ENCODE measurements at places on chromosomes 2 and 18.

DNA sequence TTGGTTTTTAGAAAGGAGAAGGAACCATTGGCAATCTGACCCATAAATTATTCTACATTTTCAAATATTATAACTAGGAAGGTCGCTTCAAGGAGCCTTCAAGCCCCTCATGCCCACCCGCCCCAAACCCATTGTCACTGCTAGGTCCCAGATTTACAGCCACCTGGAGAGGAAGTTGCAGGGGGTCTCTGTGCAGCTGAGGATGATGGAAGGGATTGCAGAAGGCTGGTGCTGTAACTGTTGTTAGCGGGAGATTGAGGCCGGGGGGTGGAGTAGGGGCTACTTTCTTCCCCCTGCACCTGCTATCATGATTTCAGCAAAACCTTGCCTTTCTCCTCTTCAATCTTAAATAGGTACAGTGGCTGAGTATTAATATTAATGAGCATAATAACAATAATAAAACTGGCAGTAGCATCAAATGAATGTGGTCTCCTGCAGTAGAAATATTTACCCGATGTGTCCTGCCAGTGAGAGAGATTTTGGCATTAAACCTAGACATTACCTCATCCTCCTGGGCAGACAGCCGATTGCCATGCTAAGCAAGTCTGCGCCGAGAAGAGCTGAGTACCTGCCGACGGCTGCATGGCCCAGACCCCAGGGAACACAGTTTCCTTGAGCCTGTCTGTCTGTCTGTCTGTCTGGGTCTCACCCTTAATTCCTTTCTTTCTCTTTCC, 225.4 kb downstream of the FAM210A start:
- peak; percentile 85 for DNase-seq

- DNase-seq: peak; percentile 86
These were observed 109.5 kb downstream of the CDC42EP3 start for GRCh38 chr2:37561615-37562569.

DNA sequence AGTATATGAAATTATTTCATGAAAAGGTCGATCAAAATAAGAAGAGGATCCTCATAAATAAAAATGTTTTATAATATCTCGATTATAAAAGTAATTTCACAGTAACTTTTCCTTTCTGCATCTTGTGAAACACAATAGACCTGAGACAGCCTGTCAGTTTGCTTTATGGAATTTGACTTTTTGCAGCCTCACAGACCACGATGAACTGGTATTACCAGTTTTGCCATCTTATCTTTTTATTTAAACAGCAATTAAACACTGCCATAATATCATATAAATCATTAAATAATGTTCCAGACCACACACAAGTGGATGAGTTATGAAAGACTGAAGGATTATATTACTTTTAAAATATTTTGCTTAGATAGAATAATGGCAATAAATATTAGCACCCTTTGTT, 10.7 kb upstream of the GALNT3 start:
- no peak for DNase-seq

DNA sequence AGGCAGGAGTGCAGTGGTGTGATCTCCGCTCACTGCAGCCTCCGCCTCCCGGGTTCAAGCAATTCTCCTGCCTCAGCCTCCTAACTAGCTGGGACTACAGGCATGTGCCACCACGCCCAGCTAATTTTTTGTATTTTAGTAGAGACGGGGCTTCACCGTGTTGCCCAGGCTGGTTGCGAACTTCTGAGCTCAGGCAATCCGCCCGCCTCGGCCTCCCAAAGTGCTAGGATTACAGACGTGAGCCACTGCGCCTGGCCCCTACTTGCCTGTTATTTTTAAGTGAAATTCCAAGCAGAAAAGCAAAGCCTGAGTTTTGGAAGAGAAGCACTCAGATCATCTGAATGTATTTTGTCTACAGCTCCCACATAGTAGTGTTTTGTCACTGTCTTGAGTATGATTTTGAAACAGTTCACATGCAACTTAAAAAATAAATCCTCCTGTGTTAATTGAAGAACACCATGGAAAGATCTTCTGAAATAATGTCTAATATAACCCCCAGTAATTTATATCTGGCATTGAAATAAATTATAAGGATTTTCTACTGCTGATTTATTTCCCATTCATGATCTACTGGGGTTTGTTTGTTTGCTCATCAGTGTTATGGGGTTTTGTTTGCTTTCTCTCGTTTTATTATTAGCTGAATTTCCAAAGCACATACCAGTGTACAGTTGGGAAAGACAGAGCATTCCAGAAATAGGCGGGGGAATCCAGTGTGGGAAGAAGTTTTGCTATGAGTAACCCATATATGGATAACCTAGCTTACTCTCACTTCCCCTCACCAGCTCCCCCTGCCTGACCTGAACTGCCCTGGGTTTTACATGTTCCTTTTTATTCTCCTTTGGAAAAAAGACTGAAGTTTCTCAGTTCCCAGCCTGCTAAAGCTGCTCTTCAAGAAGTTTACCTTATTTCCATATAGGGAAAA, 80.1 kb upstream of the MAP3K20 start:
- DNase-seq: peak; percentile 77

- DNase-seq: no peak
These were observed 8.7 kb upstream of the CRYGA start for GRCh38 chr2:208172125-208172524.

- no peak for DNase-seq
These were observed 118.4 kb upstream of the DAPL1 start for GRCh38 chr2:158676696-158677095.

DNA sequence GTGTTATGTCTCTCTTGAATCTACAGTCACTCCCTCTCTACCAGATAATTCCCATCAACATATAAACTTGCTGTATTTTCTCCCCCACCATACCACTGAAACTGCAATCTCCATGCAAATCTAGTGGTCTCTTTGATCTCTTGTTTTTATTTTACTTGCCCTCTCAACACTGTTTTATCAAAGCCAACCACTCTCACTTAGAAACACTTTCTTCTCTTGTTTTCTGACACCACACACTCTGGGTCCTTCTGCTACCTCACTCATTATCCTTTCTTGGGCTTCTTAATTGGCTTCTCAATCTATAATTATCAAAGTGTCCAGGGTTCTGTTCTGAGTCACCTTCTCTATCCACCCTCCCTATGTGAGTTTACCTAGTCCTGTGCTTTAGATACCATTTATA, 2.0 kb upstream of the MCFD2 start:
- no peak for DNase-seq

DNA sequence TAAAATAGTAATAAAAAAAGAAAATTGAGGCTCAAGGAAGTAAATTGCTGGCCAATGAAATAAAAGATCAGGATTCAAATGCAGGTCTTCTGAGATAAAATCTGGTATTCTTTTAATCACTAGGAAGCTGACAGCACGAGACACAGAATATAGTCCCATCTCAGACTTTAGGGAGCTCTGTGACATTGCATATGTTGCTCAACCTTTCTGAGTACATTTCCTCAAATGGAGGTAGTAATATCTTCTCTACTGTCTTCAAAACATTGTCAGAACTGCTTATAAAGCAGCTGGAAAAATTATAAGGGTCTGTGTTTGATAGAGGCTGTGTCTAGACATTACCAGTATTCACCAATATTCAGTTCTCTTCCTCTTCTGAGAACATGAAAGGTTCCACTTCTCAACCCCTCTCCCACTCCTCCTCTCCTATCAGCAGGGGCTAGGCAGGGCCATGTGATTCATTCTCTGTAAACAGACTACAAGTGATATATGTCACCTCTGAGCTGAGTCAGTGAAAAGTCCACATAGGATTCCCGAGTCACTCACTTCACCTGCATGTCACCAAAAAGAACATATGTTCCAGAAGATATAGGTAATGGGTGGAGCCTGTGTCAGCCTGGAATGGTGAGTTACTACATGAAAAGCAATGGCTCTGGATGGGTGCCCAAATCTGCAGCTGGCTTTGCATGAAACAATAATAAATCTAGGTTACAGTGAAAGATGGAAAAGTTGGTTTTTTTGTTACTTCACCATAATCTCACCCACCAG, 7.1 kb downstream of the KCNE4 start:
- DNase-seq: no peak

- no peak for DNase-seq
These were observed 2.1 kb downstream of the RHBDD1 start for GRCh38 chr2:226837787-226838603.

DNA sequence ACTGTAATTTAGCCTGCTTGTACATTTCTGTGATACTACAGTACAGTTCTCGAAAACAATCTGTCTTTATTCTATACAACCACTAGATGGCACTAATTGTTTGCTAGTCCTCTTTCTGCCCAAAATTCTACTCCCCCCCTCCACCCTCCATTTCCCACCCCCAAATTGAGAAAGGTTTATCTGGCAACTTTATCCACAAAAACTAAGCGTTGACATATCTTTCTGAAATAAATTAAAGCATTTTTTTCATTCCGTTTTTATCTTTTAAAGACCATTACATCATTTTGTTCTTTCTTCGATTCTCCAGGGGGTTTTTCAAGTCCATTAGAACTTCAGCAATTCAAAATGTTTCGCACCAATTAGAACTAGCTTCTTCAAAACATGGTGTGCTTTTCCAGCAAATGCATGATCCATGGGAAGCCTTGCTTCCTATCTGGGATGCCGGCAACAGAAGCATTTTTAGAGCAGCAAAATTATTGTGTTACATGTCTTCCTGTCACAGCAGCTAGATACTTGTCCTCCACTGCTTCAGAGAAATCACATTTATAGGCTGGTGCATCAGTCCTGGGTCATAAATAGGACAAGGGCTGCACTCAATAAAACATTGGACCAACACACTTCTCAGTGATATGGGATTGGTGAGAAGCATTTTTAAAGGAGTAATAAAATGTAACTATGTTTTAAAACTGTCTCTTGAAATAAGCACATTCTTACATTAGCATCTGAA, 241.3 kb downstream of the PAX3 start:
- no peak for DNase-seq

GRCh38 chr2:25844089-25844488, 34.2 kb downstream of the ASXL2 start:
- DNase-seq: no peak

GRCh38 chr2:237441605-237442274, 27.8 kb upstream of the COL6A3 start:
- no peak for DNase-seq

DNA sequence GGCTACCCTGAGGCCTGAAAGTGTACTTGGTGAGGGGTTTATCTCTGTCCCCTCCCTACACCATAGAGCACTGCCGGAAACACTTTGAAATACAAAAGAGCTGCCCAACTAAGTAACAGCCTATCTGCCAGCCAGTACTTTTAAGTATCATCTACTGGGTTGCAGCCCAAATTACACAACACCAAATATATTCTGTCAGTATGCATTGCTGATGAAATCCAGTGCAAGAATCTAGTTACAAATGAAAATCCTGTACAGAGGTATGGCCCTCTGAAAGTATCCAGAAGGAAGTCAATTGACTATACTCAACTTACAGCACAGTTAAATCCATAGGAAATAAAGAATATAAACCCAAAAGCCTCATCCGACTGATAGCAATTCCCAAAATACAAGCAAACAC, 280.8 kb downstream of the CCDC85A start:
- DNase-seq: no peak

DNA sequence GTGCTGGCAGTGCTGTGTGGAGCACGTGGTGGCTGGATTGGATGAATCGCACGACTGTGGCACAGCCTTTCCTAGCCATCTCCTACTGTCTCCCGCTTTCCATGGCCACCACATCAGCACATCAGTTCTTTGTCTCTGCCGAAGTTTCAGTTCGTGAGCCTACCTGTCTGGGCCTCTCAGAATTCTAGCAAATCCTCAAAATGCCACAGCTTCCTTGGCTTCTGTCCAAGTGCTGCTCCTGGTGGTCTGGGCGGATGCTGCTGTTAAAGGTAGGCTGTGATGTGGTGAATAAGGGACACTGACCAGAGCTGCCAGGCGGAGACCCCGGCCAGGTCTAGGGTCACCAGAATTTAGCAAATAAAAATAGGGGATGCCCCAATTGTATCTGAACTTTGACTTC, 237.4 kb downstream of the LPIN1 start:
- no peak for DNase-seq

GRCh38 chr2:131724019-131724418, 196.3 kb downstream of the CCDC74A start:
- DNase-seq: no peak

- no peak for DNase-seq
These were observed 1412.0 kb upstream of the ZEB2 start for GRCh38 chr2:145931781-145932395.
